Tibial nerve (tissue), 4 donors: ENCODE measurements at places on chromosomes 4 and X.

- H3K4me3 ChIP-seq, result no peak overlapping the region
- DNase-seq, result no peak
- no peak overlapping the region for H3K27ac ChIP-seq
- H3K36me3 ChIP-seq, result no peaks in the 10 kb centered on the region
- H3K4me1 ChIP-seq, result peaks cover 18% of the 10 kb centered on the region
Measured at GRCh38 chr4:7294176-7294756, 101.9 kb downstream of the SORCS2 start.

DNA sequence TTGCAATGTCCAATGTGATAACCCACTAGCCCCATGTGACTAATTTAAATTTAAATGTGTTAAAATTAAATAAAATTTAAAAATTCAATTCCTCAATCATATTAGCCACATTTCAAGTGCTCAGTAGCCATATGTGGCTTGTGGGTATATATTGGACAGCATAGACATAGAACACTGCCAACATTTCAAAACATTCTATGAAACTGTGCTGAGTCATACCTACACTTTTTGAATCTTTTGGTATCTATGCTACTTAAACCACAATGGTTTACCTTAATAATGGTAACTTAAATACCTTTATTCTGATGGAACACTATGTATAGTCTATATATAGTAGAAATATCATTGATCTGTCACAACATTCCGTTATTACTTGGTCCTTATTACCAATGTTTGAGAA is 223.4 kb upstream of the ATOH1 start:
- H3K27me3 ChIP-seq, result no peaks in the 10 kb centered on the region
- no peaks in the 10 kb centered on the region for H3K36me3 ChIP-seq
- no peak overlapping the region for H3K27ac ChIP-seq
- DNase-seq, result no peak
- H3K4me3 ChIP-seq, result no peak overlapping the region
- no peaks in the 10 kb centered on the region for H3K4me1 ChIP-seq

DNA sequence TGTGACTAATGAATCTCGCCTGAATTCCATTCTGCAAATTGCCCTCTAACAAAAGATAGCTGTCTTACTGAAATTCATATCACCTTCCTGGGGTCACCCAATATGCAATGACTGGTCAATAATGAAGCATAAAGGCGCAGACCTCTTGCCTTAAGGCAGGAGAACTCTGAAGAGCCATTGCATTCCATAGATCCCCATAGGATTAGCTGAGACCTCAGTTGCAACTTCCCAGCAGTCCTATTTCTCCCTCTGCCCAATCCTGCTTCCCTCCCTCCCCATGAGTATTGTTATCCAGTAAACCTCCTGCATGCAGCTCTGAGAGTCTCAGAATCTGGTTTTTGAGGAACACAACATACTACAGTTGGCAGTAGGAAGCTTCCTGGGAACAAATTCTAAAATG is 396.5 kb downstream of the DCAF12L2 start:
- H3K27ac ChIP-seq, result no peak overlapping the region
- H3K4me3 ChIP-seq, result no peak overlapping the region
- no peaks in the 10 kb centered on the region for H3K4me1 ChIP-seq
- H3K36me3 ChIP-seq, result no peaks in the 10 kb centered on the region
- no peaks in the 10 kb centered on the region for H3K27me3 ChIP-seq

- H3K27me3 ChIP-seq, result no peaks in the 10 kb centered on the region
- no peak overlapping the region for H3K27ac ChIP-seq
- no peak overlapping the region for H3K4me3 ChIP-seq
- no peaks in the 10 kb centered on the region for H3K4me1 ChIP-seq
- no peaks in the 10 kb centered on the region for H3K36me3 ChIP-seq
- no peak for DNase-seq
Measured at GRCh38 chr4:74320559-74321118, 12.4 kb downstream of the EPGN start.

GRCh38 chrX:68072041-68072440 is 361.3 kb downstream of the OPHN1 start:
- H3K27me3 ChIP-seq, result no peaks in the 10 kb centered on the region
- H3K4me3 ChIP-seq, result no peak overlapping the region
- H3K4me1 ChIP-seq, result no peaks in the 10 kb centered on the region

- H3K27me3 ChIP-seq, result no peaks in the 10 kb centered on the region
- no peak for DNase-seq
- H3K4me3 ChIP-seq, result no peak overlapping the region
- H3K36me3 ChIP-seq, result no peaks in the 10 kb centered on the region
- no peak overlapping the region for H3K27ac ChIP-seq
Measured at GRCh38 chr4:75099321-75099720, 166.4 kb downstream of the PARM1 start.

DNA sequence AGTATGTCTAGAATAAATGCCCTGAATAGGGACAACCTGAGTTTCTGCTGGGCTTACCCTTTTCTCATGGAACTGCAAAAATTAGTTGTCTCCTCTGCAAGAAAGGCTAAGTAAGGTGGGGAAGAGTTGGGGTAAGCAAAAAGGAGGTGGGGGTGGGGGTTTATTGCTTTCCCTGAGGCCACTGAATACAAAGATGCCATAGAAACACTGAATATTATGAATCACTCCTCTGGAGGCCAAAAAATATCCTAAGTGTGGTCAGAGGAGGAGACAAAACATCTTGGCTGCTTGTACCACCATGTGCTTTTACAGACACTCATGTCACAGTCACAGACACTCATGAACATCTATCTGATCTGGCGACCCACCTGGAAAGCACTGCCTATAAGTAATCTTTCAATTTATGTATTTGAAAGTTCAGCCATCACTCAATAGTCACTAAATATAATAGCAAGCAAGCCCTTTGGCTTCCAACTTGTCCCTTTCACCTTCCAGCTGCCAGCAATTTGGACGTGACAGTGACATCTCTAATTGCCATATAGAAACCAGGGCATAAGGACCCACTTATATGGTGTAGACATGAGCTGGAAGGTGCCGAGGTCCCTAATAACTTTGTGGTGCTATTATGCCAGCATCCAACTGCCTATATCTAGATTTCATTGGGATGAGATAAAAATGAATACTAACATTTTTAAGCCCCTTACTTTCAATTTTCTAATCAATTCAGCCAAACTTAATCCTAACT is 122.7 kb upstream of the CBR4 start:
- H3K27me3 ChIP-seq, result no peaks in the 10 kb centered on the region
- DNase-seq, result no peak
- H3K27ac ChIP-seq, result no peak overlapping the region
- no peaks in the 10 kb centered on the region for H3K36me3 ChIP-seq
- H3K4me3 ChIP-seq, result no peak overlapping the region
- H3K4me1 ChIP-seq, result no peaks in the 10 kb centered on the region
